ENCODE measurements at places on chromosomes 16 and 17.

DNA sequence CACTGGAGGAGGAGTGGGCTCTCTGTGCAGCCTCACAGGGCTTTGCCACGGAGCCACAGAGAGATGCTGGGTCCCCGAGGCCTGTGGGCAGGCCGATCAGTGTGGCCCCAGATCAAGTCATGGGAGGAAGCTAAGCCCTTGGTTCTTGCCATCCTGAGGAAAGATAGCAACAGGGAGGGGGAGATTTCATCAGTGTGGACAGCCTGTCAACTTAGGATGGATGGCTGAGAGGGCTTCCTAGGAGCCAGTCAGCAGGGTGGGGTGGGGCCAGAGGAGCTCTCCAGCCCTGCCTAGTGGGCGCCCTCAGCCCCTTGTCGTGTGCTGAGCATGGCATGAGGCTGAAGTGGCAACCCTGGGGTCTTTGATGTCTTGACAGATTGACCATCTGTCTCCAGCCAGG lies 3.9 kb downstream of the NXPH3 start:
- DNase-seq = no peak

DNA sequence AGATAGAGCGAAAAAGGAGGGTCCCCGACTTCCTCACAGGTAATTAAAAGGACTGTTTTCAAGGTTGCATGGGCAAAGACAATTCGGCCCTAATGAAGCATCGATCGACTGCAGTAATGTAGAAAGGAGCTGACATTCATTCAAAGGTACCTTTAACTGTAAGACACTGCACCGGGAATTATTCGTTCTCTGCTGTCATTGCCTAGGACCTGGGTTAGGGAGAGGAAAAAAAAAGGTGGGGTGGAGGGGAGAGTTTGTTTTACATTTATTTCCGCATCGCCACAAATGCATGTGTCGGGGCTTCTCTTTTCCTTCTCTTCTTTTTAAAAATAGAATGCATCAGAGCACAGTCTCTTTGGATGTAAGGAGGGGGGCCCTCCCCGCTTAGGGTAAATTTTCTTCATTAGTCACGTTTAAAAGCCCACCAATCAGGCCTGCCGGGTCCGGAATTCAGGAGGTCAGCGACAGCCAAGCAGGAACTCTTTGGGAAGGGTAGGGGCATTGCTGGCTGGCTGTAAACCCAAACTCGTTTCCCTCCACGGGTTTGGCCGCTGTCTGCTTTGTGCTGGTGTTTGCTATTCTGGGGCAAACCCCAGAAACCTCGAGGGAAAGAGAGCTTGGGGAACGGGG lies 496.2 kb upstream of the ZFHX3 start:
- DNase-seq = no peak

- no peak for DNase-seq
Observed at GRCh38 chr17:72382971-72383722, 262.3 kb downstream of the SOX9 start.

DNA sequence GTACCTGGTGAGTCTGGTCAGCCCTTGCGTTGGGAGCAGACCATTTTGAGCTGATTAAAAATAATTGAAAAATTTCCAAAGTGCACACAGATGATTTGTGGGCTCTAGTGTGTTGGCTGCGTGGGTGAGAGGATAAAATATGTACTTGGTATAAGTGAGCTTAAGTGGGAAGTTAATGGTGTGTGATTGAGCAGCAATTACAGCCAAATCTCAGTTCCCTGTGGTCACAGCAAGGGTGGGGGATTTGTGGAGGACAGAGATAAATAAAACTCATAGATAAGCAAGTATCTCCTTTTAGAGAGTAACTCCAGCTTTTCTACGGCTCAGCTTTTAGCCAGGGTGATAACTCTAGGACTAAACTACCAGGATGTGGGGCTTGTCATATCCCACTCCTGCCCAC lies 390.4 kb downstream of the UTP18 start:
- no peak for DNase-seq

- no peak for DNase-seq
Observed at GRCh38 chr17:9421525-9421924, 154.1 kb downstream of the STX8 start.

- no peak for DNase-seq
Observed at GRCh38 chr17:9414471-9414870, 161.1 kb downstream of the STX8 start.

GRCh38 chr16:57666353-57667047 lies 1.6 kb upstream of the ADGRG3 start:
- DNase-seq = no peak

- no peak for DNase-seq
Observed at GRCh38 chr16:4402439-4403132, 13.8 kb downstream of the CORO7 start.

DNA sequence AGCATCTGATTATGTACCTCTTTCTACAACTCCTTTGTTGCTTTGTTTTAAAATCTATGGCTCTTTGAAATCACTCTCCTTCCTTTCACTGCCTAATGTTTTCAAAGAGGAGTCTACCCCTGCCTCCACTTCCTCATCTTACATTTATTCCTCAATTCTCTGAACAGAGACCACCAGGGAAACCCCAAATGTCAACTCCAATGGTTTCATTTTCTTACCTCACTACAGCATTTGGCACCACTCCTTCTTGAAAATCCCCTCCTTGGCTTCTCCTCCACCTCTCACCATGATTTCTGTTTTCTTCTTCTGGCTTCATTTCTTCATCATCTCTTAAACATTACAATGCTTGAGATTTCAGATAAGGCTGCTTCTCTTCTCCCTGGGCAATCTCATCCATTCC lies 2.4 kb upstream of the PIK3R5 start:
- no peak for DNase-seq

DNA sequence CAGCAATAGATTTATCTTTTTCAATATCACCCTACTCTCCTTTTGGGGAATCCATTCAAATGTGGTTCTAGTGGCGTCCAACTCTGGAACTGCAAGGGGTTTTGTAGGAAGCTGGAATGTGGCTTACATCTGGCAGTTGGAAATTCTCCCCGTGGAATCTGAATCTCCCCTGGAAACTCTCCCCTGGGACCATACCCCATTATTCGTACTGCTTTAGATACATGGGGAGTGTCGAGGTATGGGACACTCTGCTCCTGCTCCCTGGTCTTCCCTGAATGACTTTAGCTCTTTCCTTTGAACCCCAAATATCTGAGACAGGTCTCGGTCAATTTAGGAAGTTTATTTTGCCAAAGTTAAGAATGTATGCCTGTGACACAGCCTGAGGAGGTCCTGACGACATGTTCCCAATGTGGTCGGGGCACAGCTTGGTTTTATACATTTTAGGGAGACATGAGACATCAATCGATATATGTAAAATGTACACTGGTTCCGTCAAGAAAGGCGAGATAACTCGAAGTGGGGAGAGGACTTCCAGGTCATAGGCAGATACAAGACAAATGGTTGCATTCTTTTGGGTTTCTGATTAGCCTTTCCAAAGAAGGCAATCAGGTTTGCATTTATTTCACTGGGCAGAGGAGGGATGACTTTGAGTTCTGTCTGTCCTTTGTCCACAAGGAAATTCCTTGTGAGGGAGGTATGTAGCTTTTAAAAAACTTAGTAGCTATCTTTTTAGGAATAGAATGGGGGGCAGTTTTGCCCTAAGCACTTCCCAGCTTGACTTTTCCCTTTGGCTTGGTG lies 89.1 kb upstream of the CORO6 start:
- no peak for DNase-seq

GRCh38 chr16:11203111-11203623 lies 52.8 kb downstream of the SOCS1 start:
- DNase-seq = no peak

- DNase-seq = no peak
Observed at GRCh38 chr17:7634384-7634783, 4.4 kb downstream of the SHBG start.

DNA sequence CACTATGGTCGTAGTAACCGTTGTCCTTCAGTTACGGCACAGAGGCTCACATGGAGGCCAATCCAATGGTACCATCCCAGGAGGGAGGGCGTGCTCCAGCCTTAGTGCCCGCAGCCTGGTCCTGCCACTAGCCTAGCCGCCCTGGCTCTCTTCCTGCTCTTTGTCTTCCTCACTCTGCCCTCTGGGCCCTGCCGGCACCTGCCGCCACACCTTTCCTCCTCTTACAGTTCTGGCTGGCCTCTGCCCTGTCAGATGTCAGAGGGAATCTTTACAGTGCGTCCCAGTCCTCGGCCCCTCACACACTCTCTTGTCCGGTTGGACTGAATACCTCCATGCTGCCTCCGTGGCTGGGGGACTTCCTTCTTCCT lies 23.4 kb downstream of the GINS2 start:
- no peak for DNase-seq

- no peak for DNase-seq
Observed at GRCh38 chr17:9986754-9987382, 81.8 kb upstream of the RCVRN start.

DNA sequence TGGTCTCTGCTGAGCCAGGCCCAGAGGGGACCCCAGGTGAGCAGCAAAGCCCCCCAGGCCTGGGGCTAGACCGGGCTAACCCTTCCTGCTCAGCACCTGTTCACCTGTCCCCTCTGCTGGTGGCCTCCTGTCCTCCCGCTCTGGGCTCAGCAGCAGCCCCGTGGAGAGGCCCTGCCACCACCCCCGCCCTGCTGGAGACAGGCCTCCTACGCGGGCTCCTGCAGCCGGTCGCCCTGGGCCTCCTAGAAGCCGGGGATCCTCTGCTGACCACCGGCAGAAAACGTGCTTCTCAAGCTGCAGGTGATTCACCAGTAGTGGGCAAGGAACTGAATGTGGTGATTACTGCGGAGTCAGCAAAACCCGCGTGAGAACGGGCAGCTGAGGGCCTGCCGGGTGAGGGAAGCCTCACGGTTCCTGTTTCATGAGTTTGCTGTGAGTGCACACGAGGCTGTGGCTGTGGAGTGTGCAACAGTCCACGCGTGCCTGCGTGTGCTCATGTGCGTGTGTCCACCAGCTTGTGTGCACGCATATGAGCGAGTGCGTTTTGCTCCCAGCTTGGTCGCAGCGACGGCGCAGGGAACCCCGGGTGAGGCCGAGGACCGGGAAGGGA lies 792 bp downstream of the SECTM1 start:
- no peak for DNase-seq

DNA sequence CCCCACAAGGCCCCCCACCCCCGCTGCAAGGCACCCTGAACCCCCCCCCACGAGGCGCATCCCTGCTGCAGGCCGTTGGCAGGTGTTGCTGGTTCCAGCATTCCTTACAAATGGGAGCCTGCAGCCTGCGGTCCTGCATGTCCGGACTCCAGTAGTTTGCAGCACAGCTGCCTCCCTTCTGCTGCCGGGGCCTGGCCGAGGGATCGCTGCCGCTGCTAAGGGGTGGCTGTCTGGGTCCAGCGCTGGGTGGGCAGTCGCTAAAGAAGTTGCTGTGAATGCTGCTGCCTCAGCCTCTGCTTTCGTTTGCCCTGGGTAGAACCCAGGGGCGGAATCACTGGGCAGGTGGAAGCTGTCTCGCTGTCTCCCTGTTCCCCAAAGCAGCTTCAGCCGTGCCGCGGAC lies 11.8 kb downstream of the UTS2R start:
- no peak for DNase-seq

DNA sequence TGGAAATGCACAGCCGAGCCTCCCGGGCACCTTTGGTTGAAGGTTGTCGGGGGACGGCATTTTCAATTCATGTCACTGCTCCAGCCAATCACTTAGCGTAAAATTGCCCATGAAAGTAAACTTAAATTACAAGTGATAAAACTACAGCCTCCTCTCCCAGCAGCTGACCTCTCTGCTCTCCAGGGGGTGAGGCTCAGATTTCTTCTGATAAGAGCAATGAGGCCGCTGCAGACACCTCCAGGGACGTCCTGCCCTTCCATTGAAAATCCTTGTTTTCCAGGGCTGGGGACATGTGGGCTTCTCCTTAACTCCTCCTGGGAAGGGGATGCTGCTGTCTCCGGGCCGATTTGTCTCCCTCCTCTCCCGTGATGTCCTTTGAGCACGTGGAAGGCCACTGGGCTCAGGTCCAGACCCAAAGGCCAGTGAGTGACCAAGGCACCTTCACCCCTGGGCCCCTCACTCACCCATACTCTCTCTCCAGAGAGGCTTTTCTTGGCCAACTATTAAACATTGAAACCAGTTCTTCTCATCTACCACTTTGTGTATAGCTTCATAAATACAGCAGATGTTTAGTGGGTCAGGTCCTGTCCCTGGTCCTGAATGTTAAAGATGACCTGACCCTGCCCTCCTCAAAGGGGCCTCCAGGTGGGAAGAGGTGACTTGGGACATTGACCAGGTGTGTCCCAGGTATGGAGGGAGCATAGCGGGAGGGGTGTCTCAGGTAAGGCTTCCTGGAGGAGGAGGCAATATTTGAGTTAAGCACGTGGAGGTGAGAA lies 52.3 kb downstream of the MGAT5B start:
- DNase-seq = no peak

DNA sequence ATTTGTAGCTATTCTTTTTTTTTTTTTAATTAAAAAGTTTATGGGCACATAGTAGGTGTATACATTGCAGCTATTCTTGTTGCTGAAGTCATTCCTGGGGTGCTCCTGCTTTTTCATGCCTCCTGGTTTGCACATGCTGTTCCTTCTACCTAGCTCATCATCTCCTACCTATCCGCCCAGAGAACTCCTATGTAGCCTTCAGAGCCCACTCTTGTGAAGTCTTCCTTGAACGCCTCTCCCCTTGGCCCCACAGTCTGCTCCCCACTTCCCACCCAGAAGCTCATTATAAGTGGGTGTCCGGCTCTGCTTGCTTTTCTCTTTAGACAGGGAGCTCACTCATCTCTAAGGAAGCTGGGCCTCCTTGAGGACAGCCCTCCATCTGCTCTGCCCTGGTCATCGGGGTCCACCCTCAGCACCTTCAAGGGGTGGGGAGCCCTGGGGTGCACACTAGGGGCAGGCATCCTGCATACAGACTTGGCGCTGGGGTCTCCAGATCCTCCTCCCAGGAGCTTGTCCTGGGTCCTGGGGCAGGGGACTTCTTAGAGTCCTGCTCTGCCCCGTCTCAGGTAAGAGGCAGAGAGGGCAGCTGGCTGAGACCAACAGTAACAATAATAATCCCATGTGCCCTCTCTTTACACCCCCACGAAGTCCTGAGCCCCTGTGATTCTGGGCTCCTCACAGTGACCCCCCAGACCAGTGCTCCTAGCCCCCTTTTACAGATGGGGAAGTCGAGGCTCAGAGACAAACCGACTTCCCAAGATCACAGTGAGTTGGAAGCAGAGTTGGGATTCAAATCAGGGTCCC lies 3.5 kb upstream of the B9D1 start:
- no peak for DNase-seq

GRCh38 chr17:81701288-81702071 lies 1.7 kb upstream of the MRPL12 start:
- no peak for DNase-seq
